ENCODE measurements at places on chromosomes 2 and 18. TPM values are rescaled to one million over a fixed set of nuclear protein-coding genes. Genes with fewer than 3 reads are reported as not detected.

Gene FABP1
- not detected for total RNA-seq

Gene NIFK
- 50.3 TPM for total RNA-seq

Gene ADCYAP1
- total RNA-seq = 0.49 TPM

Gene ASB18
- not detected for total RNA-seq

Gene SP110
- total RNA-seq = 12.3 TPM

Gene DHRS9
- not detected for total RNA-seq

Gene ASPRV1
- 0.61 TPM for total RNA-seq

Gene MBD1
- 51.8 TPM for total RNA-seq

Gene OXER1
- not detected for total RNA-seq

Gene ODC1
- 47.7 TPM for total RNA-seq

Gene CIAO1
- 104 TPM for total RNA-seq

Gene ONECUT2
- 0.15 TPM for total RNA-seq

Gene NCKAP5
- 4.9 TPM for total RNA-seq

Gene SYT4
- not detected for total RNA-seq

Gene IL1RL2
- not detected for total RNA-seq

Gene HEATR5B
- total RNA-seq = 14.2 TPM

Gene PLB1
- total RNA-seq = 0.58 TPM

Data from A375 (cell line).